ENCODE measurements at places on chromosomes 11 and 22.
A peak's percentile ranks its signal among the peaks of the same experiment; 100 is the strongest.

DNA sequence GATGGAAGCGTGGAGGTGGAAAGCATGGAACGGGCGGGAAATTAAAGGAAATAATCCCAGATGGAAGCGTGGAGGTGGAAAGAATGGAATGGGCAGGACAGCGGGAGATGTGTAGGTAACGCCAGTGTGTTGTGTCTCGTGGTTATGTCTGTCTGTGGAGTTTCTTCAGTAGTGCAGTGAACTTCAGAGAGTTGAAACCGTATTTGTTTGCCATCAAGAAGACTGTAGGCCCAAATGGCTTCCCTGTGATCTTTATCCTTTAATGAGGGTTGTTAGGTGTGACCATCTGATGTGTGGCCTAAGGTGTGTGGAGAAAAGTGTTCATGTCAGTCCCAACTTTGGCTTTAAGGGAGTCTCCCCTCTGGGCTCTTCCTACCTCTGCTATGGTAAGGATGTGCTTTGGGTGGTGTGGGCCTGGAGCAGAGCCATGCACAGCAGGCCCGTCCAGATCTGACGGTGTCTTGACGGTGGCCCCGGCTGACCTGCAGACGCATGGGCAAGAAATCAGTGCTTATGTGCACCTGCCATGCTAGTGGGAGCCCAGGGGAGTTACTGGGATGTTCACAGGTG, 39.6 kb downstream of the AP2A2 start:
- no peak for DNase-seq

GRCh38 chr22:44693756-44694155, 8.2 kb upstream of the PRR5 start:
- DNase-seq, result no peak

- DNase-seq, result no peak
Observed at GRCh38 chr22:46064966-46065666, 85.2 kb upstream of the PPARA start.

DNA sequence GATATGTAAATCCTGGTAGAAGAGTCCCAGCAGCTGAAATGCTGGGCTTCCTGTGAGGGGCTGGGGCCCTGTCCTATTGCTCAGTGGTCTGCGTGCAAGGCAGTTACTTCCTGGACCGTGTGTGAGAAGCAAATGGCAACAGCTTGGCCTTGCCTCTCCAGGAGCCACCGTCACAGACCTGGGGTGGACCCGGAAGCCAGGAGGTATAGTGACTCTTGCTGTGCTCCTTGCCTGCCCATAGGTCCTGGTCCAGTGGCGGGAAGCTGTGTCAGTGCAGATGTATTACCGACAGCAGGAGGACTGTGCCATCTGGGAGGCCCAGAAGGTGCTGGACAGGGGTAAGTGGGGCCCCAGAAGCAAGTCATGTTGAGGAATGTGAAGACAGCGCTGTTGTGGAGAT, 54.3 kb downstream of the PISD start:
- DNase-seq, result no peak

- no peak for DNase-seq
Observed at GRCh38 chr11:117045196-117045595, 53.0 kb downstream of the SIK3 start.

- peak; percentile 80 for DNase-seq
Observed at GRCh38 chr22:50498322-50498890, 9.1 kb downstream of the LMF2 start.

- DNase-seq, result peak; percentile 91
Observed at GRCh38 chr22:22928666-22929380, 41.2 kb downstream of the IGLL5 start.

DNA sequence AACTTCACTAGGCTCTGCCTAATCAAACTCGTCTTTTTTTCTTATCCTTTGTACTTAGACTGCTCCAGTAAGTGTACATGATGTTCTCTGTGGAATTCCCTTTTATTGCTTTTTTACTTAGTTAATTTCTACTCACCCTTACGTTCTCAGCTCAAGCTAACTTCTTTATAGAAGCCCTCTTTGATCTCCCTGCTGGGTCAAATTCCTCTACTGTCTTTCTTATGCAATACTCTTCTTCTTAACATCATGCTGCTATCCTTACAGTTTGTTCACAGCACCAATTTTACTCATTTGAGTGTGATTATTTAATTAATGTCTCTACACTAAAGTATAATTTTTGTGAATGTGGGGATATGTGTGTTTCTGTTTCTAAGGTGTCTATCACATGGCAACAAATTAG, 498.3 kb downstream of the CNTN5 start:
- no peak for DNase-seq

GRCh38 chr11:37320921-37321320, 722.9 kb upstream of the RAG2 start:
- no peak for DNase-seq

DNA sequence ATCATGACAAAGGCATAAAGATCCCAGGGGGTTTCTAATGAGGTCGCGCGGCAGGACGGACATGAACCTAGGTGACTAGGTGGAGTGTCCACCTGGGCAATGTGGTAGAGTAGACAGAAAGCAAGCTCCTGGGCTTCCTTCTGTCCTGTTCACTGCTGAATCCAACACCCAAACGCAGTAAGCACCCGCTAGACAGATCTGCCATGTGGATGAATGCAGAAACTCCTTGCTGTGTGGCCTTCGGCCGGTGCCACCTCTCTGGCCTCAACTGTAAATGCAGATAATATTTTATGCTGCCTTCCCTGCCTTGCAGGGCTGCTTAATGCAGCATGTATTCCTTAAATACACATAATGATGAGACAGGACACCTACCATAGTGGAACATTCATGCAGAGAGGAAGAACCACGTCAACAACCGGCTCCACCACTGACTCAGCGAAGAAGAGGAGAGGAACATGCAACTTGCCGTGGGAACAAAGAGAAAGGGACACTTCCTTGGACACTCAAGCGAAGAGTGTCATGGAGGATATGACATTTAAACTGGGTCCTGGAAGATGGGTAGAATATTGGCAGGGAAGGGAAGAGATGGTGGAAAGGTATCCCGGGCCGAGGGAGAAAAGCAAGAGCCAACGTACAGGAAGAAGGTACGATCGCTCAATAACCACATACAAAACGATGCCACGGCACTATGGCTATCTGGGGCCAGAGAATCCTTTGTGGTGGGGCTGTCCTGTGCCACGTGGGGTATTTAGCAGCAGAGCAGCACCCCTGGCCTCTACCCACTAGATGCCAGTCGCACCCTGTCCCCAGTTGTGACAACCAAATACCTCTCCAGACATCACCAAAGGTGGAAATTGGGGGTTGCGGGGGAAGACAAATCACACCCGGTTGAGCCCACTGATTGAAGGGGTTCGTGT, 30.8 kb downstream of the MYH9 start:
- DNase-seq, result no peak

DNA sequence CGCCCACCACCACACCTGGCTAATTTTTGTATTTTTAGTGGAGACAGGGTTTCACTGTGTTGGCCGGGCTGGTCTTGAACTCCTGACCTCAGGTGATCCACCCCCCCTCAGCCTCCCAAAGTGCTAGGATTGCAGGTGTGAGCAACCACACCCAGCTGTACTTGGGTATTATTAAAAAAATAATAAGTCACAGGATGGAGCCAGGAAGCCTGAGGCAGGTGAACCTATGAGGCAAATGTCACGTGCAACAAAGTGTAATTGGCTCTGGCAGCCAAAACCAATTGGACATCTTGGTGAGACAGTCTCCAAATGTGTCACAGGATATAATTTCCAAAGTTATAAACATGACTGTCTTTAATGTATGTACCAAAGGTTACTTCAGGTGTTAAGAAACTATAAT, 24.0 kb upstream of the MALAT1 start:
- no peak for DNase-seq

- peak; percentile 40 for DNase-seq
Observed at GRCh38 chr11:86978756-86979608, 23.8 kb upstream of the FZD4 start.

DNA sequence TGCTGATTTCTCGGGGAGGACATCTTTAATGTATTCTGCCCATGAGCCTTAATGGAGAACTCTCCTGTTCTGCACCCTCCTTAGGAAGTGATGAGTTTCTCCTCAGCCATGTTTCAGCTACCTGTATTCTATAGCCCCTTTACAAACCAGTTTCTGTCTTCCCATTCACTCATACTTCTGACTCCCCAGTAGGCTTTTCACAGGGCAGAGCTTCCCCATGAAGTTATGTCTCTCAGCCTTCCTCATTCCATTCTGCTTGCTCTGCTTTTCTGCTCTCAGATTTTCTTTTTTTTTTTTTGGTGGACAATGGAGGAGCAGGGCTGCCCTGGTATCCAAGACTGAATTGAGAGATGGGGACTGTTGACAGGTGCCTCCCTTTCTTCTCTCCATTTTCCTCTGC, 4.3 kb upstream of the OR52R1 start:
- DNase-seq, result no peak

- no peak for DNase-seq
Observed at GRCh38 chr11:103811870-103812455, 224.5 kb upstream of the DDI1 start.

DNA sequence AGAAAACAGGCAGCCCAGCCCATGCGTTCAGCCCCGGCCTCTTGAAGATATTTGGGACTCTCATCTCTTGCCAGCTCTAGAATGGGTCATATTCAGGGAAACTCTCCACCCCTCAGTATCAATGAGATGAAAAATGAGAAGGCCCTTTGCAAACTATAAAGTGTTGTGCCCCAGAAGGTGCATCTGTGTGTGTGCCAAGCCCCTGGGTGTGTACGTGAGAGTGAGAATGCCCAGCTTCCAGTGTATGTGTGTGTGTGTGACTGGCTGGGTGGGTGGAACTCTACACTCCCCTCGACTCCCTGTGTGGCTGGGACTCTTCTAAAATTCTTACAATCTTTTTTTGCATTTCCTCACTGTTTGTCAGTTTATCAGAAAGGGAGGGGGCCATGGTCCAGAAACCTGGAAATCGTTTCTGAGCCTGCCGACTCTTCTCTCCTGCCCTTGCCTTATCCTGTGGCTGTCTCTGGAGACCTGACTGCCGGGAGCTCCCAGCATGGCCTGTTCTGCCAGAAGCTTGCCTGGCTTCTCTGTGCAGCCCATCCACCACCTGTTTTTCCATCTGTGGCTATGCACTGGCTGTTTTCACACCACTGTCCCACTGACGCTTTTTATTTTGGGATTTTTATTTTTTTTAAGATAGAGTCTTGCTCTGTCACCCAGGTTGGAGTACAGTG, 1.2 kb downstream of the P2RY6 start:
- DNase-seq, result no peak

DNA sequence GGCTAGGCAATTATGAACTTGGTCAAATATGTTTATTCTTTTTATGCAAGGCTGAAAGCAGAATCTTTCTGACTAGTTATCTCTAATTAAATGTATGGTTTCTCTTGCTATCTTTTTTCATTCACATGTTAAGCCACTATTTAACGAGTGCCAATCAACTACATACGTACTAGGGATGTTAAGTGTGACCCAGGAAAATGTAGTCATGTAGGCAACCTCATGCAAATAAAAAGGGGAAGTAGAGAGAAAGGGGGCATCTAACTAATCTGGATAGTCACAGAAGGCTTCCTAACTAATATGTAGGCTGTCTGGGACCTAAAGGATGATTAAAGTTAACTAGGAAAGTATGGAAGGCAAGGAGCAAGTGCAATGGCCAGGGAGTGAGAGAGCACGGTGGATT, 23.5 kb downstream of the TBRG1 start:
- DNase-seq, result no peak

GRCh38 chr11:2133241-2134021, 5.8 kb downstream of the IGF2 start:
- no peak for DNase-seq

DNA sequence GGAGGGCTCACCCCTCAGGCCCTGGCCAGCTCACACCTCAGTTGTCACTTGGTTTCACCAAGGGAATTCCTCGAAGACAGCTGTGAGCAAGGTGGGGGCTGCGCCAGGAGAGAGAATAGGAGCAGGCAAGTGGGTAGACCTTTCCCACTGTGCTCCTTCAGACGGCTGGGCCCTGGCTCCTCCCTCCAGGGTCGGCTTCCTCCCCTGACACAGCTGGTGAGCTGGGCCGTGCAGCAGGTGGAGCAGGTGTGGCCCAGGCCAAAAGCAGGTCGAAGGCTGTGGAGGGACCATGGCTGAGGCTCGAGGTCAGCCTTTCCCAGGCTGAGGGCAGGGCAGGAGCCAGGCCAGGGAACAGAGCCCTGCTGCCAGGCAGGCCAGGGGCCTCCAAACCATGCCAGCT, 12.5 kb upstream of the MYRF start:
- no peak for DNase-seq

GRCh38 chr11:11210446-11210845, 142.6 kb downstream of the CSNK2A3 start:
- DNase-seq, result no peak

DNA sequence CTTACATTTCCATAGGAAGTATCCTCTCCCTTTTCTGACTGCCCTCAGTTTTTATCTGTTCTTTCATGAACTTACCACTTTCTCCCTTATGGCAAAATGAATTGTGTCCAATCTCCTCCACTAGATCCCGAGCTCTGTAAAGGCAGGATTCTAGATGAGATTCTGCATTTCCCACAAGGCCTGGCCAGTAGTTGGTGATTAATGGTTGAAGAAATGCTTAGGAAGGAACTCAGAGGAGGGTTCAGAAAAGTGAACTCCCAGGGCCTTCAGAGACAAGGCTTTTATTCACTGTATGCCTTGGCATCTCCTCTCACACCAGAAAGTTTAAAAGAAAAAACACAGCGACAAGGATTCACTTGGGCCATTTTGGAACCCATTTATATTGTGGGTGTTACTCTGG, 66.2 kb downstream of the CCDC81 start:
- DNase-seq, result no peak

DNA sequence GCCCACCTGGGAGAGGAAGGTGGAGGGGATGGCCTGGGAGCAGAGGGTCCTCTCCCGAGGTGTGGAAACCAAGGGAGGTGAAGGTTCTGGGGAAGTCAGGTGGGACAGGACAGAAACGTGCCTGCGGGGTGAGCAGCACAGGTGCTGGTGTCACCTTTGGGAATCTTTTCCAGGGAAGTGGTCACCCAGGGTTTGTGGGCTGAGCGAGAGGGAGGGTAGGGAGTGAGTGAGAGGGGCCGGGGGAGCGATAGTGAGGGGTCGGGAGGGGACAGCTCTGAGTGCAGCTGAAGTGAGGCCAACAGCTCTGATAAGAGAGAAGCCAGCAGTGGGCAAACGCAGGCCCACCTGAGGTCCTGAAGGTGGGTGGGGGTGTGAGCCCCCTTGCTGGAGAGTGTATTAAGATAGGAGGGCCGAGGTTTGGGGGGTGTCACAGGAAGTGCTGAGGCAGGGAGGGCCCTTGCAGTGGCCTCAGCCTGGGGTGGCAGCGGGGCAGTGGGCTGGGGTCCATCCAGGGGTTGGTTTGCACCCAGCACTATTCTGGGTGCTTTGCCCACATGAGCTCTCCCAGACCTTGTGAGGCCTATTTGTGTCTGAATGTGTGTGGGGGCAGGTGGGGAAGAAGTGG, 1.6 kb upstream of the SHANK3 start:
- DNase-seq, result peak; percentile 27

DNA sequence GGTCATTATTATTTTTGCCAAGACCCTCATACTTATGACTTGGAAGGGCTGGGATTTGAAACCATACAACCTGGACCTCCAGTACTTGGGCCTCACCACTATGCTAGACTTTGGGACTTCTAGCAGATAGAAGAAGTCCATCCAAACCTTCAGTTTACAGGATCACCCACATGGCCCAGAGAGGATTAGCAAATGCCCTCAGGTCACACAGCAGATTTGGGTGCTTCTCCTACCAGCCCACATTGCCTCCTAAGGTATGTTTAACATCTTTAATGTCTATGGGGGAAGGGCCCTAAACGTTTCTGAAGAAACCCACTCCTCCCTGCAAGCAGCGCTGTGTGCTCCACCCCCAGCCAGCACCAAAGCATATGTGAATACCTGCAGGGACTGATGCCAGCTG, 17.5 kb upstream of the GCAT start:
- DNase-seq, result no peak
